ENCODE measurements at places on chromosomes 13 and 19.

DNA sequence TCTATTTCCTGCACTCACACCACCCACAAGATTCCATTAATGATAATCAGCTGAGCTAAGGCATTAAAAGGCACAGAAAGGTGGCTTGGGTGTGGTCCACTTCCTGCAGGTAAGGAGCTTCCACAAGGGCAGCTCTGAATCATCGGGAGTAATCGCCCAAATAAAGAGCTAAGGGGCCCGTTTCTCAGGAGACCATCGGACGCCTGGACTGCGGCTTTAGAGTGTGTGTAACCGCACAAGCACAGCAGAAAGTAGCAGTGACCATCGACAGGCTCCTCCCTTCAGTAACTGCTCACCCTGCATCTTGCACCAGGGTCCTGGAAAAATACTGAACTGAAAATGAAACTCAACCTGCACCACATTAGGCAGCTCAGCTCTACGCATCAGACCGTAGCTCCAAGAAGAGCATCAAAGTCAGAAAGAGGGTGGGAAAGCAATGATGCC lies 6.0 kb downstream of the STK24 start:
- DNase-seq = no peak
- H3K27ac ChIP-seq = no peak overlapping the region
- peaks cover 50% of the 10 kb centered on the region for H3K4me1 ChIP-seq
- H3K27me3 ChIP-seq = no peaks in the 10 kb centered on the region
- H3K4me3 ChIP-seq = no peak overlapping the region

GRCh38 chr19:44072543-44073401 lies 813 bp downstream of the ZNF284 start:
- peak overlapping the region; percentile 10 for H3K27ac ChIP-seq
- H3K36me3 ChIP-seq = no peaks in the 10 kb centered on the region
- no peaks in the 10 kb centered on the region for H3K4me1 ChIP-seq
- DNase-seq = peak; percentile 4

GRCh38 chr19:11780431-11781020 lies 13.7 kb downstream of the ZNF441 start:
- DNase-seq = no peak
- H3K4me1 ChIP-seq = no peaks in the 10 kb centered on the region
- H3K4me3 ChIP-seq = no peak overlapping the region
- H3K27me3 ChIP-seq = no peaks in the 10 kb centered on the region
- peaks cover 48% of the 10 kb centered on the region for H3K36me3 ChIP-seq
- H3K27ac ChIP-seq = no peak overlapping the region

DNA sequence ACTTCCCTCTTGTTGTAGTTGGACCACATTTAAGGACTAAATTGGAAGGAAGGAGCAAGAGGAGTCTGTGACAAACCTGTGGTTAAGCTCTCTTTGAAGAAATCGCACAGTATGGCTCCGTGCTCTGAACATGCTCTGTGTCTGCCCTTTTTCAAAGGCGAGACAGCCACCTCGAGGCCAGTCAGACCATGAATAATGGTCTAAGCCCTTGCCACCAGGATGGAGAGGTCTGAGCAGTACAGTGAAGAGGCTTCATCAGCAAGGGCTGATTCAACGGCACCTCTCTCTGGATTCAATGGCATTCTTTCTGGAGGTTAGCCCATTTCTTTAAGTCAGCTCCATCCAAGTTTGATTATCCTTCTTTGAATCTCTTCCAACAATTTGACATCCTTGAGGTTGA lies 30.9 kb downstream of the FAM216B start:
- H3K36me3 ChIP-seq = no peaks in the 10 kb centered on the region
- H3K4me1 ChIP-seq = no peaks in the 10 kb centered on the region
- H3K27ac ChIP-seq = no peak overlapping the region
- no peaks in the 10 kb centered on the region for H3K27me3 ChIP-seq
- no peak for DNase-seq
